Activated naive CD8-positive, alpha-beta T cell treated with anti-CD3 and anti-CD28 coated beads for 36 hours (primary cell): ENCODE measurements at places on chromosomes 2 and 18. TPM values are rescaled to one million over a fixed set of nuclear protein-coding genes. Genes with fewer than 3 reads are reported as not detected.

Gene ANKRD53
- total RNA-seq: 0.21 TPM

Gene LANCL1
- total RNA-seq: 45.2 TPM

Gene CRYGD
- not detected for total RNA-seq

Gene LAMA1
- total RNA-seq: not detected

Gene MTIF2
- 63.9 TPM for total RNA-seq

DNA sequence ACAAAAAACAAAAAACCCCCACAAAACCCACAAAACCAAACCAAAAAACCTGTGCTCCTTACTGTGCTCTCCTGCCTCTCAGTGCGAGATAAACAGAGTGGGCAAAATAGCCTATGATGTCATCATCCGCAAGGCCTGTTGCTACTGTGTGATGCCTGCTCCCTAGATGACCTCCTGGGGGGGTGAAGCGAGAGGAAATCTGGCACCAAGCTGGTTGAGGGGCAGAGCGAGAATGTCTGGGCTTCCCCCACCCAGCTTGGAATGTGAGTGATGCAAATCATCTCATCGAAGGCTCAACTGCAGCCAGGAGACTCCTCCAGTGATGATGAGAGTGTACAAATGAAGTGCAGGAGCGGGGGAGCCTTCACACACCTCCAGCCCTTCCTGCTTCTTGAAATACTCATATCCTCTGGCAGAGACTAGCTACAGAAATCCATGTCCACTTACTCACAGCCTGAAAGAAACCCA, 57.7 kb upstream of the MAP4K3 start:
- peak; percentile 12 for DNase-seq

DNA sequence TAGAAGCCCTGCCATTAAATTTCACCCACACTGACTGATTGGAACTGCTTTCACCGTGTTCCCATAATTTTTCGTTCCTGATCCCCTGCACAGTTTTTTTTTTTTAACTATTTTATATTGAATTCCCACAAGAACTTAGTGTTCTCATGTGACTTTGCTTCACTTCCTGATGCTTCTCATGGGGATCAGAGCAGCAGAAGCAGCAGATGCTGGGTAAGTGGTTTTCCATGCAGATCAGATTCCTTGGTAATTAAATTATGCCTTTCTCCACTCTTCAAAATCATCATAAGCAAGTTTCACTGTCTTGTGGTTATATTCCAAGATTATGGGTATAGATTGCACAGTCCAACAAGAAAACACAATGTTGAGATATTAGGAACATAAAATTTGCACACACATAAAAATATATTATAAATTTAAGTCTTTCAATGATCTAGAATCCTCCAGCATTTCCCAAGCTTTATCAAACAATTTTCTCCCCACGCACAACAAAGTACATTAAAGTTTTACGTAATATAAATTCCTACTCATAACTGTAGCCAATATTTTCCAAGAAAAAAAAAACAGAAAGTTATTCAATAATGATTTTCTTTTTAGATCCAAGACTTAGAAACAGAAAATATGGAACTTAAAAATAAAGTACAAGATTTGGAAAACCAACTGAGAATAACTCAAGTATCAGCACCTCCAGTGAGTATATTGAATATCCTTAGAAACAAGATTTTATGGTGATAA, 277.9 kb downstream of the GULP1 start:
- no peak for DNase-seq

DNA sequence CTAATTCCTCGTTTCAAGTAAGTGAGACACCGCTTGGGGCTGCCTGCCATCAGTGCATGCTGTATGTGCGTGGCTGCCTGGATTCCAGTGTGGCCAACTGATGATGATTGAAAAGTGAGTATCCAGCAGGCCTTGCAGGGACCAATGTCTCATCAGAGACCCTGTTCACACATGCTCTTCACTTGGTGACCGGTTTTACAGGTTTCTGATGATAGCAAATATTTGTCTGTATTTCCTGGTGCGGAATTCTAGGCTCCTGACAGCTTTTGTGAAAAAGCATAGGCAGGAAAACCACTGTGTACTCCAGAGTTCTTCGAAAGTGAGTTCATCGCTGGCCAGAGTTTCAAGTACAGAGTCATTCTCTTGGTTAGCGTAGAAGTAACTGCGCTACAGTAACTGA, 13.8 kb upstream of the YWHAQ start:
- DNase-seq: no peak

DNA sequence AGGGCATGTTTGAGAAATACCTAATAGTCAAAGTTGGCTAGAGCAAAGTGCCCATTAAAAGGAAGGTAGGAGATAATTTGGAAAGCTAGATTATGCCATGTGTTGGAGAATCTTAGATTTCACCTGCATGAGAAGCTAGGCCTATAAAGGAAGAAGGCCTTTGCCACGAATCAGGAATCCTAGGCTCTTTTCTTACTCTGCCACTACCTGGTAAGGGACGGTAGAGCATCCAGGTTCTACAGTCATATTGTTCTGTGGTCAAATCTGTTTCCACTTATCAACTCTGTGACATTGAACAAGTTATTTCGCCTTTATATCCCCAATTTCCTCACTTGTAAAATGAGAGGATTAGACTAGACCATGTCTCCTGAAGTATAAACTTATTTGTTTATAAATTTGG, 3.6 kb upstream of the KCNJ3 start:
- no peak for DNase-seq

- no peak for DNase-seq
Observed at GRCh38 chr2:129902731-129903585, 76.5 kb upstream of the RAB6C start.

GRCh38 chr18:77208964-77209363, 40.7 kb upstream of the GALR1 start:
- peak; percentile 15 for DNase-seq

GRCh38 chr2:161265874-161266273, 42.4 kb upstream of the PSMD14 start:
- DNase-seq: no peak

DNA sequence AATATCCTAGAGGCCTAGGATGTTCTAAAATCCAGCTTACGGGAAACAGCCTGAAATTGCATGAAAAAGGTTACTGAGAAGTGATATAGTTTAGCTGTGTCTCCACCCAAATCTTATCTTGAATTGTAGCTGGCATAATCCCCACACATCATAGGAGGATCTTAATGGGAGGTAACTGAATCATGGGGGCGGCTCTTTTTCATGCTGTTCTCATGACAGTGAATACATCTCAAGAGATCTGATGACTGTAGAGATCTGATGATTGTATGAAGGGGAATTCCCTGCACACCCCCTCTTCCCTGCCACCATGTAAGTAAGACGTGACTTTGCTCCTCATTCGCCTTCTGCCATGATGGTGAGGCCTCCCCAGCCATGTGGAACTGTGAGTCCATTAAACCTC, 385.6 kb upstream of the ID2 start:
- no peak for DNase-seq

- DNase-seq: no peak
Observed at GRCh38 chr2:23078784-23079434, 306.1 kb upstream of the KLHL29 start.
